ENCODE measurements at places on chromosomes 5 and 9.

GRCh38 chr9:124014211-124014955 is 2.8 kb downstream of the LHX2 start:
- DNase-seq: no peak

GRCh38 chr5:52915176-52915875 is 73.8 kb upstream of the ITGA2 start:
- DNase-seq: peak; percentile 51

DNA sequence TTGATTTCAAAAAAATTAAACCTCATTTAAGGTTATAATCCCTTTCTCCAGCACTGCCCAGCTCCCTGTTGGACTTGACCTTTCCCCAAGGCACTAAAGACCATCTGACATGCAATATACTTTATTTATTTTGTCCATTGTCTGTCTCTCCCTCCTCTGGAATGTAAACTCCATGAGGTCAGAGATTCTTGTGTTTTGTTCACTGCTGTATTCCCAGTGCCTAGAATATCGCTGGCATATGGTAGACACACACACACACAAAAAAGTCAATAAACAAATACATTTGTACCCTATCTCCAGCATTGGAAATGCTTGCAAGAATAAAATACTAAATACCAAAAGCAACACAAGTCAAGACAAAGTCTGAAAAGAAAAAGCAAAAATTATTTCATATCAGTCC is 17.3 kb upstream of the ARSB start:
- DNase-seq: no peak

- no peak for DNase-seq
These were observed 163.2 kb downstream of the ARRDC3 start for GRCh38 chr5:91219803-91220371.

GRCh38 chr5:158841481-158842276 is 258.0 kb downstream of the EBF1 start:
- no peak for DNase-seq

GRCh38 chr5:122701640-122702523 is 73.0 kb upstream of the SNX2 start:
- DNase-seq: no peak

DNA sequence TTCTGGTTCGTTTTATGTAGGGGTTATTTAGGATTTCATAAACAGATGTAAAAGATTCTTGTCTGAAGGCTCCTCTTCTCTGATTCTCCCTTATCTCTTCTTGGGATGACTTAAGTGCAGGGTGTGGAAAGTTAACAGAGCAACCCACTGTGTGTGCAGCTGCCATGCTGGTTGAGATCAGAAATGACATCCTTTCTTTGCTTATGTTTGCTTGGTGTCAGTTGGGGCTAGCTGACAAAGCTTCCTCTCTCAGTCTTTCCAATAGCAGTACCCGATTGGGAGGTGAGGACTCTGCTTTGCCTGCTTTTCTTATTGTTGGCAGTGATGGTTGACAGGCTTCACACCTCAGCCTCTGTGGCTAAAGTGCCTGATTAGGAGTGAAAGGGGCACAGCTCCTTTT is 26.5 kb downstream of the OGN start:
- DNase-seq: no peak

DNA sequence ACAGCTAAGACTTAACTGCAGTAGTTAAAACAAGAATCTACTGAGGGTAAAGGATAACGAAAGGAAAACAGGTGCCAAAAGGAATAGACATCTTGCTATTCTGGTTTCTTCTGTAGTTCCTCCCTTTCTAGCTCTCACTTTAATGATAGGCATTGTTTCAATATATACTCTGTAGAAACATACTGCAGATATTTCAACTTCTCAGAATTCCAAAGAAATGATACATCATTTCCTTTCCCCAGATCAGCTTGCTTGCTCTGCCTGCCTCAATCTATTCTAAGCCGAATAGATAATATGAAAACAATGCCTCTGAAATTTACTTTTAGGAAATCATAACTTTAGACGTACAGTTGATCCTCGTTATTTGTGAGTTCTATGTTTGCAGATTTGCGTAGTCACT is 46.3 kb downstream of the ACO1 start:
- DNase-seq: peak; percentile 5

GRCh38 chr9:122477826-122478225 is at the start of gene OR1J1:
OR1J1 (minus strand) TSS chr9:122477926; CDS start chr9:122477926, 0 bp downstream.
- DNase-seq: no peak

- no peak for DNase-seq
These were observed 141.7 kb upstream of the ADRA1B start for GRCh38 chr5:159774476-159775031.

DNA sequence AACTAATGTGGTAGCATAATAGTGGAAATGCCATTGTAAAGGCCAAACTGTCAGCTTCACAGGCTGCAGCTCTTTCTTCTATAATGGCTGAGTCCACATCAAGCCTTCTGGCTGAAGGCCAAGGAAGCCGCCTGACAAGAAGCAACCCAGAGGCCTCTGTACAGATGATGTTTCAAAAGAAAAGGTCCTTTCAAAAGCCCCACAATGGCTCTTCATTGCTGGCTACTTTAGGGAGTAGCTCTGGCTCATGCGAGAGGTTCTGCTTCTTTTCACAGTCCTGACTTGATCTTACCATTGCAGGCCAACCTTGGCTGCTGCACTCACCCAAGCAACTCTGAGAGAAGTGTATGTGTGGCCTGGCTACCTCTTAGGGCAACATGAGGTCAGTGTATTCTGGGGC is 54.5 kb upstream of the EQTN start:
- DNase-seq: no peak

DNA sequence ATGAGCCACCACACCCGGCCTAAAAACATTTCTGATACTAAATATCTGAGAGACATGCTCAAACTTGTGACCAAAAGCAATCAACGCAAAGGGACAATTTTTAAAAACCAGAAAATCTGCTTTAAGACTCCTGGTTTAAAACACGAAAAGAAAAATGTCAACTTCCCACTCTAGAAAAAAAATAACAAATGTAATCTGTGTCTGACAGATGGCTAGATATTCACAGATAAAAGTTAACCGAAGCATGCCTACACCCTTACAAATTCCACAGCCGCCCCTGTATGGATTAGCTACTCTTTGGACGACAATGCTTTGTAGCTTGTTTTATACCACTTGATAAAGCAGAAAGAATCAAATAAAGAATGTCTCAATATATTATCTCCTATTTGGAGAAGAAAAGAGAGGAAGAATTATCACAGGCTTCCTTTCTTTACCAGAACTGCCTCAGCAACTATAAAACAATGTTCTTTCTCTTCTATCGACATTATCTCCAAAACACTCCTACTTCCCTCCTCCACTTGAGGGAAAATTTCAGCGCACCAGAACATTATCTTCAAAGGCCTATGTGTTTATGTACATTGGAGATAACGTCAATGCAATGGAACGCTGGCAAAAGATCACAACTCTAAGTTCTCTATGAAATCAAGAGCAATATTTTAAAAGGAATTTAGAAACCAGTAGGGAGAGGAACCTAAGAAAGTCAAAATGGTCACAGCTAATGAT is 26.2 kb downstream of the CEMIP2 start:
- no peak for DNase-seq

DNA sequence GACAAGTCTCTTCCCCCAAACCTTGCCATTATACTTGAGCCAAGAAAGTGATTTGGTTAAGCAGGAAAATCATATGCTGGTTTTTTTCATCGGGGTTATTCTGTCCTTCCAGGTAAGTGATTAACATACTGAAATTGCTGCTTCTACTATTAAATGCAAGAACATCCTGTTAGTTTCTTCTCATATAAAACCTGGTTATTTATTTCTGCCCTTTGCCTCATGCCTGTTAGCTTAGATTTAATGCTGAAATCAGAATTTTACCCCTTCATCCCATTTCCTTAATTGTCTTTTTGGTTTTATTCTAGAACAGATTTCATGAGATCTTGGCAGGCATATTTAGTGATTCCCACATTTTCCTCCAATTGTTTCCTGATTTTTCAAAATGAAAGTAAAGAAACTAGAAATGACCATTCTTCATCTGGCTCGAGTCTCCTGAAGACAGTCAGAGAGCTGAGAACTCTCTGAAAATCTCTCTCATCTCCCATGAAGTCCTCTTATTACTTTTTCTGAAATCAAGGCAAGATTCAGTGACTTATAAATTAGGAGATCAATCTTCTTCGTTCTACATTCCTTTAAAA is 132.9 kb downstream of the NFIB start:
- no peak for DNase-seq

DNA sequence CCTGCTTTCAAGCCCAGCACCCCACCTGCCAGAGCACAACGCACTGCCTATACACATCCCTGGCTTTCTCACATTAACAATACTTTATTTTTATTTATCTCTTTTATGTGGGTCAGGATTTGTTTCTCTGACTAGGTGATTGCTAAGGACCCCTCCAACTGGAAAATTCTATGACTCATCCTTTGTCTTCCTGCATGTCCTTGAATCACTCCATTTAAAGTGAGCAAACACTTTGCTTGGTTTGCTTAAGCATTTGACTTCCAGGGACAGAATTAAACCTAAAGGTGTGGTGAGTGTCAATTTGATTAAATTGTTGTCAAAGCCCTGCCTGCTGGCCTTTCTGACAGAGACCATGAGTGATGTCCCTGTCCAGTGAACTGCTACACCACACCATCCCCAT is 536.5 kb upstream of the BRINP1 start:
- DNase-seq: no peak

DNA sequence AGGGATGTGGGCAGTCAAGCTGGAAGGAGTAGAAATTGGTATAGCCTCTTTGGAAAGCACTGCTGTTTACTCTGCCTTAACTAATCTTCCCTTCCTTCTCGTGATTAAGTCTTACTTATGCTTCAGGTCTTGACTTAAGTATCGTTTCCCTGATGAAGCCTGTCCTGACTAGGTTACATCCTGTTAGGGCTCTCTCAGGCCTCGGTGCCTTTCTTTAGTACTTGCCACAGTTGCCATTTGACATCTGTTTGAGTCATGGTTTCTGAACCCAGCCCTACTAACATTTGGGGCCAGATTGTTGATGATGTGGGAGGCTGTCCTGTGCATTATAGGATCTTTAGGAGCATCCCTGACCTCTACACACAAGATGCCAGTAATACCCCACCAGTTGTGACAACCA is 94.4 kb downstream of the GAPVD1 start:
- DNase-seq: no peak

DNA sequence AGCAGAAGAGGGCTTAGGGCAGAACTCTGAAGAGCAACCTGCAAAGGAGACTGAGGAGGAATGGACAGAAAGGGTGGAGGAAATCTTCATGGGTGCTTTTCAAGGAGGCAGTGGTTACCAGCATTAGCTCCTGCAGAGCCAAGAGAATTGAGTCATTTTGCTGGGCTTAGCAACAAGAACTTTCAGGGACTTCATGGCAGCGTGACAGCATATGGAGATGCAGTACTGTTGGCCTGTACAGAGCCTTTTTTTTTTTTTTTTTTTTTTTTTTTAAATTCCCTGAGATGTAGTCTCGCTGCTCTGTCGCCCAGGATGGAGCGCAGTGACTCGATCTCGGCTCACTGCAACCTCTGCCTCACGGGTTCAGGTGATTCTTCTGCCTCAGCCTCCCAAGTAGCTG is 296.0 kb upstream of the DMRT1 start:
- no peak for DNase-seq

DNA sequence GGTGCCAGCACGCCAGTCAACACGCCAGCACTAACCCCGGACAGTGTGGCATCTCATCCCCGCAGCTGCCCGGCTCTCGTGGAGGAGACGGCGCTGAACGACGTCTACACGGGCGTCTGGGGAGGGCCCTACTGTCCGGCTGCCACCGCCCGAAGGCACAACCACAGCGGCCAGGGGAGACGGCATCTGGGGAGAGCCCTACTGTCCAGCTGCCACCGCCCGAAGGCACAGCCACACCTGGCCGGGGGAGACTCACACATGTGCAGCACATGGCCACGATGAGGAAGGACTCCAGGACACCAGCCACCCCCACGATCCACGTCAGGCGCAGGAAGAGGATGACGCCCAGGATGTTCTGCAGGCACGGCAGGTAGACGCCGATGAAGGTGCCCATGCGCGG is 23.1 kb downstream of the SLC12A7 start:
- DNase-seq: no peak

All from AG09319 (cell line).